Activated CD4-positive, CD25-positive, alpha-beta regulatory T cell treated with anti-CD3 and anti-CD28 coated beads, Interleukin-2, amount 50 U/mL, for 72 hours (primary cell): ENCODE measurements at places on chromosomes 2 and 18.
A peak's percentile ranks its signal among the peaks of the same experiment; 100 is the strongest.

DNA sequence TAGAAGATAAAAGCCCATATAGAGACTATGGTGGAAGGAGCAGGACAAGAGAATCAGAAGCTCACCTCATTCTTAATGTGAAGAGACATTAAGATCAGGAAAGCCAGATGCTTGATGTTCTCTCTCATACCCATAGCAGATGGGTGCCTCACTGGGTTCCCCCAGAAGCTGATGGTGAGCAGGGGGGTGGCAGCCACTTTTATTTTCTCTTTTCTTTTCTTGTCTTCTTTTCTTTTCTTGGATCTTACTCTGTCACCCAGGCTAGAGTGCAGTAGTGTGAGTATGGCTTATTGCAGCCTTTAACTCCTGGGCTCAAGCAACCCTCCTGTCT is 14.8 kb upstream of the CXCR4 start:
- DNase-seq: no peak

DNA sequence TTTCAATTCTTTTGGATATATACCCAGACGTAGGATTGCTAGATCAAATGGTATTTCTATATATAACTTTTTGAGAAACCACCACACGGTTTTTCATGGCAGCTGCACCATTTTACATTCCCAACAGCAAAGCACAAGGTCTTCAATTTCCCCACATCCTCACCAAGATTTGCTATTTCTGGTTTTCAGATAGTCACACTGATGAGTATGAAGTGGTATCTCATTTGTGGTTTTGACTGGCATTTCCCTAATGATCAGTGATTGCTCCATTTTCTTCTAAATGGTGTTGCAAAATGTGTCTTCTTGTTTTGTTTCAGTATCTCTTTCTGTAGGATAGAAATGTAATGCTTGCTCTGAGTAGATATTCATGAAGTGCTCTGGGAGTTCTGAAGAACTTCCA is 52.0 kb downstream of the ANKRD44 start:
- DNase-seq: no peak

- DNase-seq: no peak
These were observed 264.4 kb downstream of the KCNE4 start for GRCh38 chr2:223316342-223316741.

DNA sequence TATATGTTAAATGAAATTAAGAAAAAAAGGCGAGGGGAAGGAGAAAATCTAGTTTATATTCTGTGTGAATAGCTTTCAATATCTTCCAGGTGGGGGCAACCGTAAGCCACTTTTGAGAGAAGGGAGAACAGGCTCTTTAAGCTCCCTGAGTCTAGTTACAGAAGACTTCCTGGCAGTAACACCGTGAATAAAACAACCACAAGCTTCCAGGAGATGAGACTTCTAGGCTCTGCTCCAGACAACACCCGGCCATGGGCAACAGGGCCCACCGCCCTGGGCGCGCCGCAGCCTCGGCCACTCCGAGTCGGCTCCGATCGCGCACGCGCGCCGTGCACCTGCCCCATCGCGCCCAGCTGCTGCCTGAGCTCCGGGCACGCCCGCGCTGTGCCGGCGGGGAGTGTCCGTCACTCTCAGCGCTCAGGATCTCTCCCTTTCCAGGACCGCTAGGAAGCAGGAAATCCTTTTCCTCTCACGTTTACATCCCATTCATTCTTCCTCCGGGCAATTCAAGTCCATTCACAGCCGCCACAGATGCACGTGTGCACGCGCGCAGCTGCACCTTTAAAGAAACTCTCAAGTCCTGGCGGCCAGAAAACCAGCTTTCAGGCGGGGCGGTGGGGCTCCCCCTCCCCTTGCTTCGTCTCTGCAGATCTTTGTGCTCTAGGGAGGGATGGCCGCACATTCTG is 19.4 kb upstream of the PAX3 start:
- DNase-seq: peak; percentile 49

- DNase-seq: no peak
These were observed 2.8 kb downstream of the ZCCHC2 start for GRCh38 chr18:62525608-62526007.

GRCh38 chr2:60474301-60474700 is 79.2 kb downstream of the BCL11A start:
- DNase-seq: no peak

DNA sequence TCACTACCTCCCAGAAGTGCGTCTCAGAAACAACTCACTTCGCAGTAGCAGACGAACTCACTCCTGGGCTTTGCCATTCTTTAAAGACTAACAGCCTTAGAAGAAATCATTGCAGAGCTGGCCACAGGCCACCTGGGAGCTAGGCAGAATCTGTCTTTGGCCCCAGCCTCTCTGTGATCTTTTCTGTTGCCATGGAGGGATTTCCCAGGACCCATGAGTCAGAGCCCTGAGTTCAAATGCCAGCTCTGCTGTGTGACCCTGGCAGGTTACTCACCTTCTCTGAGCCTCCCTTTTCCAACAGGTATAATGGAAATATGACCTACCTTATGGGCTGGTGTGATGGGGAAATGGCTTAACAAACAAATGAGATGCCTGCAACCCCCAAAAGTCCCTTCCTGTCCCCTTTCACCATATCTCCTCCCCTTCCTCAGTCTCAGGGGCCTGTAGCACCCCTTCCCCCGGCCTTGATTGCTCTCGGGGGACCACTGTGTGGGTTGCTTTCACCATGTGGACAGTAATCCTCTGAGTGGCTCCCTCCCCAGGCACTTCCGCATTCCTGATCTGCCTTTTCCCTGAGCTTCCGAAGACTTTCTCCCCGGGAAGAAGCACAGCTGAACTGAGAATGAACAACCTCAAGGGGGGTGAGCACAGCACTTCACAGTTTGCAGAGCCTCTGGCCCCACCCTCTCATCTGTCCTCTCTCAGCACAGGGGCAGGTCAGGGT is 34.0 kb upstream of the SLC66A3 start:
- DNase-seq: no peak
